Stomach (tissue), 19 donors: ENCODE measurements at places on chromosomes 7 and 10. TPM values are rescaled to one million over a fixed set of nuclear protein-coding genes. Genes with fewer than 3 reads are reported as not detected.

DNA sequence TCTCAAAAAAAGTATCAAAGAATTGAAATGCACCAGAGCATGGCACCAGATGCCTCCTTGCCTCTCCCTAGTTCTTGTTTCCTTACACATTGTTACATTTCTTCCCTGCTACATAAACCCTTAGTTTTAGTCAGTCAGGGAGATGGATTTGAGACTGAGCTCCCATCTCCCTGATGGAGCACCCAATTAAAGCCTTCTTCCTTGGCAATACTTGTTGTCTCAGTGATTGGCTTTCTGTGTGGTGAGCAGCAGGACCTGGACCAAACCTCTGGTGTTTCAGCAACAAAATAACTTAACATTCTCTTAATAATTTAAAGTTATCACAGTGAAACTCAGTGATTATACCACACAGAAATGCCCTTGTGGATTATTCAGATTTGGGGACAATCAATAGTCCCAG is 26.9 kb downstream of the PPP1R3C start:
- H3K27ac ChIP-seq, result no peak overlapping the region
- H3K4me3 ChIP-seq, result no peak overlapping the region
- no peak for DNase-seq
- H3K4me1 ChIP-seq, result peaks cover 47% of the 10 kb centered on the region
- H3K27me3 ChIP-seq, result no peaks in the 10 kb centered on the region

DNA sequence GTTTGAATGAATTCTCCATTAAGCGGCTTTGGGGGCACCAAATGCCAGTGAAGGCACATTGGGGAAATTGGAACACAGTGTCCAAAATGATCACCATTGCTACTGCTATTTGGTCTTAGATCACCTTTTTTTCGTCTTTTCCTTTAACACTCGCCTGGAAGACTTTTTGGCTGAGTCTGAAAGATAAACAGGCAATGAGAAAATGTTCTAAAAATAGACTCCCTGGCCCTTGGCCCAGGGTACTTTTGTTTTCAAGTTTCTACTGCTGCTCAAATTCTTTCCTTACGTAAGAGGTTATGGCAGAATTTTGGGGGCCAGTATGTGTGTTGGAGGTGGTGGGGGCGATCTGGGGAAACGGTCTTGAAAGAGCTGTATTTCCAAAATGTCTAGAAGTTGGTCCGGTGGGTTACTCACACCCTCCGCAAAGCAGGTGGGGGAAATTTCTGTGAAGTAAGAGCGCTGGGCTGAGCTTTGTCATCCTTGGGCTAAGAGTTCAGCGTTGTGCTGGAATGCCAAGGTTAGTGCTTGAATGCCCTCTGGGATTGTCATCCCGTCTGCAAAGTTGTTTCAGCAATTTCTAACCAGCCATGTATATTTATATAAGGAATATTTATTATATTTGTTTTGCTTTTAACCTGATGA is 1.3 kb upstream of the ITPRIP start:
- no peaks in the 10 kb centered on the region for H3K27me3 ChIP-seq
- H3K4me1 ChIP-seq, result peaks cover 54% of the 10 kb centered on the region
- peak overlapping the region; percentile 97 for H3K27ac ChIP-seq
- peaks cover 2% of the 10 kb centered on the region for H3K36me3 ChIP-seq

DNA sequence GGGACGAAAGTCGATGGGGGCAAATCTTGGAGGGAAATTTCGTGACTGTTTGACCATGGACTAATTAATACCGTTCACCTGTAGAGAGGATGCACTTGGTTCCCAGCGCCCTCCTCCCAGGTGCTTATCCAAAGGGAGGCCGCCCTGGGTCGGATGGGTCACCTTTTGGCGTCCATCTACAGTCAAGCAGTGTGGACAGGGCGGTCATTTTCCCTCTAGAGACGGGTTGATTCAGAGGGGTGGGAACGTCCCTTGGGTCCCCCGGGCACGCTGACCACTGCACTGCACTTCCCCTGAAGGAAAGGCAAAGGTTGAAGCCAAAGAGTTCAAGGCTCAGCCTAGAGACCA is 2.0 kb downstream of the PRR15 start:
- H3K27me3 ChIP-seq, result peaks cover 67% of the 10 kb centered on the region
- DNase-seq, result no peak
- H3K27ac ChIP-seq, result peak overlapping the region; percentile 87
- H3K36me3 ChIP-seq, result peaks cover 3% of the 10 kb centered on the region

The PSD gene
- total RNA-seq, result 32.5 TPM

The SH2B2 gene
- total RNA-seq, result 0.37 TPM
